ENCODE measurements at places on chromosomes 16 and 17.

- no peak for DNase-seq
Measured at GRCh38 chr17:31216031-31216751, 80.8 kb downstream of the OMG start.

DNA sequence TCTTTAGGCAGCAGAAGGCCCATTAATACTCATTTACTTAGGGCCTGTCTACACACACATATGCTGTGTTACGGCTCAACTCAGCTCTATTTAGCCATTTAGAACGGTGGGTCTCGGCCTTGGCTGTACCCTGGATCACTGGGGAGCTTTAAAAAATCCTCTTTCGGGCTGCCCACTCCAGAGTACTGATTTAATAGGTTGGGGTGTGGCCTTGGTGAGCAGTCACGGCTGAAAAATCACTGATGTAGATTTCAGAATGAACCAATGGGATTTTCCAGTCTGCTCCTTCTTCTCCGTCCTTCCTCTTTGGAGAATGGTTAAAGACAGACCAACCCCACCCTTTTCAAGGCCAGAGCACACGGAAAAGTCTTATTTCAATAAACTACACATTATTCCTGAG, 223.5 kb downstream of the CCDC182 start:
- no peak for DNase-seq

GRCh38 chr17:11318207-11318606, 77.2 kb downstream of the SHISA6 start:
- DNase-seq = no peak

- DNase-seq = no peak
Measured at GRCh38 chr17:42117397-42118125, 3.6 kb downstream of the KAT2A start.

DNA sequence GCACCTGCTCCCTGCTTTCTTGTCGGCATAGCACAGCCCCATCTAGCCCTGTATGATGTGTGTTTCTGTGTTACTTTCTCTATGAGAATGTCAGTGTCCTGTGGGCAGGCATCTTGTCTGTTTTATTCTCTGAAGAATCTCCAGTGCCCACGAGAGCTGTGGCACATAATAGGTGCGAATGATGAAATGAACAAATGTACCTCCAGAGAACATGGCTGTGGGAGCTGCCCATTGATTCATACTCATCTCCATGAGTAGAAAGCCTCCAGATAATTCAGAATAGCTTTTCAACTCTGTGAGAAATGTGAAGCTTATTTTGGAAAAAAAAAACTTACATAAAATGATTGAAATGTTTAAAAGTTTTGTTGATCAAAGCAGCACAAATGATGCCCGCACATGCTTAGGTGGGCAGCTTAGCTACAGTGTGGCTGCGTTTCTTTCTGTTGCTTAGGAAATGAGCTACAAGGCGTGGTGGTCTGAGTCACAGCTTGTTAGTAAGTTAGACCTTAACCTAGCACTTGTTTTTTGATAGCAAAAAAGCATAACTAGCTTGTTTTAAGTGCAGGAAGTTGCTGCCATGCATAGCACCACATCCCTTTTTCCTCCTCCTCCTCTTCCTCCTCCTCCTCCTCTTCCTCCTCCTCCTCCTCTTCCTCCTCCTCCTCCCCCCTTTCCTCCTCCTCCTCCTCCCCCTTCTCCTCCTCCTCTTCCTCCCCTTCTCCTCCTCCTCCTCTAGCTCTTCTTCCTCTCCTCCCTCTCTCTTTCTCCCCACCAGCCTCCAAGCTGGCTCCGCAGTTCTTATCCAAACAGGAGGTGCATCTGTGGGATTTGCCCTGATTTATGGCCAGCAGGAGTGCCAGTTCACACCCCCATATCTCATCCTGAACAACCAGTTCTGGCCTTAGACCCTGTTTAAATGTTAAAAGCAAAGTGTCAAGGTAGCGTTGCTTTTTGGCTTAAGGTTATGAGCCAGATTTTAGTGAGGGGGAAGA, 221.5 kb downstream of the IRF8 start:
- DNase-seq = no peak

- DNase-seq = no peak
Measured at GRCh38 chr17:333626-334396, 18.8 kb downstream of the RPH3AL start.

DNA sequence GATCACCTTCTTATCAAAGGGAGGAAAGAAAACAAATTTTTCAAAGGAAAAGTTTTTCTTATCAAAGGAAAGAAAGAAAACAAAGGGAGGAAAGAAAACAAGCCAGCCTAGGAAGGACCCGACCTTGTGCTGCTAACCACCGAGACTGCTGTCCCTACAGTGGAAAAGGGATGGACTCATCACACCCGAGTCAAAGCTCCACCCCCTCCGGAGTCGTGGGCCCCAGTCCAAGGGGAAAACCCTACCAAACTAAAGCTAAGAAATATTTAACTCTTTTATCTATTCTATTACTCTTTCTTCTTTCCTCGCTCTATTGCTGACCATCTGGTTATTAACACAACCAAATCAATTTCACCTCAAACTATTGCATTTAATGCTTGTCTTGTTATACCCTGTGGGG, 6.1 kb upstream of the ENDOV start:
- no peak for DNase-seq

GRCh38 chr17:82184761-82185160, 27.9 kb downstream of the CCDC57 start:
- no peak for DNase-seq

GRCh38 chr17:75404731-75405364, 630 bp downstream of the GRB2 start:
- DNase-seq = no peak

DNA sequence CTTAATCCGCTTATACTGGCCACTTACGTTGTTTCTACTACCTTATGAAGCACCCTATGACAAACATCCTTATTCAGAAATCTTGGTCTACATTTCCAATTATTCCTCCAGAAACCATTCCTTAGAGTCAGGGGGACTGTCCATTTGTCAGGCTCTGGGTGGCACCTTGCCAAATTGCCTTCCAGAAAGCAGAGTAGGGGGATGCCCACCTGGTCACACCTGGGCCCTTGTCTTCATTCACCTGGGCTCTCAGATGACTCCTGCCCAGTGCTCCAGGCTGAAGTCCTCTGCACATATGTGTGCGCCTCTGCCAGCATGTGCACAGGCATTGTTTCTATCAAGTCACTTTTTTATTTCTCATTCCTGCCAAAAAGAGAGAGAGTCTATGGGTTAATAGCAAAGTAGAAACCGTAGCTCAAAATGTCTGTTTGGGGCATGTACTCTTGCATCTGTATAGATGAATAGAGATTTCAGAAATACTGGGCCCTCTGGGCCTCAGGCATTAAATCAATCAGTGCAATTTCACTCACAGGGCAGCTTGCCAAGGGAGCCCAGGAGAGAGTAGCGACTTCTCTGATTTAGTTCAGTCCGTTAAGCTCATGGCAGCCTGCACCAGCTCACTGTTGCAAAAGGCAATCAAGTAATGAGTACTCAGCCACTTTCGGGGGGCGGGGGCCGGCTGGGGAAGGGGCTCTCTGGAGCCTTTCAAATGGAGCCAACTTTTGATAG, 104.7 kb downstream of the SOCS1 start:
- no peak for DNase-seq

All from prostate gland (tissue), 2 donors.